ENCODE measurements at places on chromosomes 1 and 21.
A peak's percentile ranks its signal among the peaks of the same experiment; 100 is the strongest.

- no peak for DNase-seq
These were observed 534.9 kb upstream of the USP24 start for GRCh38 chr1:55749975-55750627.

- no peak for DNase-seq
These were observed 1.3 kb upstream of the TNNT2 start for GRCh38 chr1:201378804-201379203.

DNA sequence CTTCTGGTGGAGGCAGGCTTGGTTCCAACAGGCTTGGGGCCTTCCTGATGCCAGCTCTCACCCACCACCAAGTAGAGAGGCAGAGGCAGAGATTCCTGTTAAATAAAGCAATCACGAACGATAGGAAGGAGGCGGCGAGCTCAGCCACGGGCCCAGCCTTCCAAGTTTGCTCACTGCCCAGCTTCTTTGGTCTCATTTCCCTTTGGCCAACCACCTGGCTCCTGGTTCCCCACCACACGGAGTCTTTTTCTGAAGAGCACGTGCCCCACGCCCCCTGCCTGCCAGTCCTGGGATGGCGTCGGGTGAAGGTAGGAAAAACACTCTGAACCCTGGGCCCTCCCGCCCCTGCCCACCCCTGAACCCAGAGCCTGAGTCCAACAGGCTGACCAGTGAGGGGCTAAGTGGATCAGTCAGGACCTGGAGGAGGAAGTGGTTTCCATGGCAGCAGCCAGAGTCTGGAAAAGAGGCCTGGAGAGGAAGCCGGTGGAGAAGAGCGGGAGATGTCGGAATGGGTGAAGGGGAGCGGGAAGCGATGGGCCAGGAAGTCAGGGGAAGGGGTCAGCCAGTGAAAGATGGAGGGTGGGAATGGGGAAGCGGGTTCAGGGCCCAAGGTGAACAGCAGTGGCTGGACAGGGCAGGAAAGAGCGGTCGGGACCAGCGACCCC is 158.2 kb upstream of the KLHDC7A start:
- DNase-seq: no peak

DNA sequence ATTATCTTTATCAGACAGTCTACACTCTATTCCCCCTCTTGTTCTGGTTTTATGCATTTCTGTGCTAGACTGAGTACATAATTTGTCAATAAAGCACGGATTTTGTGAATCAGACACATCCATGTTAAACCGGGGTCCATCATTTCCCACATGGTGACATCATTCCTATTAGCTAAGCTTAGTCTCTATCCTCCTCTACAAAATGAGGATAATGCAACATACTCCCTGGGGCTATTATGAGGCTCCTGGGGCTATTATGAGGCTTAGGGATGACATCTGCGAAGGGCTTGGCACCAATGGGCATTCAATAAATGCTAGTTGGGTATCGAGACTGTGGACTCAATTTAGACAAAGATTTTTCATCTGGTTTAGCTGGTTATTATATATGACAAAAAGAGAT is 25.1 kb upstream of the APP start:
- DNase-seq: no peak

GRCh38 chr1:116226017-116226416 is 114.8 kb downstream of the MAB21L3 start:
- no peak for DNase-seq

GRCh38 chr1:46643368-46643775 is 24.8 kb downstream of the ATPAF1 start:
- DNase-seq: no peak

DNA sequence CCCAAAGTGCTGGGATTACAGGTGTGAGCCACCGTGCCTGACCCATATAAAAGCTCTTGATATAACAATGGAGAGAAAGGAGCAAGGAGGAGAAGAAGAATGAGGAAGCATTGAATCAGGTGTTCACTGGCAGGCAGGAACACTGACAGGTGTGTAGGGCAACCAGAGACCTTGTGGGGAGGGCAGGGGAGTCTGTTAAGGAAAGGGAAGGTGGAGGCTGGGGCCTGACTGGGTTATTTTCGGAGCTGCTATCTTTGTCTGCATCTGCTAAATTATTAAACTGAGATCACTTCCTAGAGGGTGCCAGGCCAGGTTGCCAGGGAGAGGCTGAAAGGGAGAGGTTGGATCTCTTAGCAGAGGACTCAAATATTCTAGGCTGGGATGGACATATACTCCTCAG is 6.8 kb upstream of the TRNP1 start:
- DNase-seq: no peak

GRCh38 chr1:152029144-152029928 is 7.5 kb downstream of the S100A11 start:
- no peak for DNase-seq

DNA sequence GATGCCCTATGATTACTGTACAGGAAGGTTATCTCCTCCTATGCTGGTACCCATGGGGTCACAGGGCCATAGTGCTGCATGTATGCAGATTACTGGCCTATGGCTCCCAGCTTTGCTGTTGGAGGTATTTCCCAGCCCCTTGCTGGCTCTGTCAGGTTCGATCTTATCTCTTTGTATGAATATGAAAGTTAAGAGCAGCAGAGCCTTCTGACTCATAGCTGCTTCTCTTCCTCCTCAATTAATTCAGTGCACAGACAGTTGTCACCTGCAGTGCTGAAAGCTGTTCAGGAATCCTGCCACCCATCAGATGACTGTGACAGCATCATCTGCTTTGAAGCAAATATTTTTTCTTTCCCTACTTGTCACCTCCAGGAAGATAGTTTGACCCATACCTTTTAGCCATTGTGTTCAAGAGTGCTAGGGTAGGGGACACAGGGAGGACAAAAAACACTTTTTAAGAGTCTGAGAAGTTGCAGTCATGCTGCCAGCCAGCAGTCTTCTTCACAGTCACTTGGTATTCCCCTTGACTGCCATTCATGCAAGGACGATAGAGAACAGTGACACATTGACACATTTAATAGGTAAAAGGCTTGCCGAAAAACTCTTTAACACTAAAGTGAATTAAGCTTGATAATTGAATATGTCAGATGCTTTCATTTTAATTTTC is 73.1 kb downstream of the KIF1B start:
- DNase-seq: no peak

DNA sequence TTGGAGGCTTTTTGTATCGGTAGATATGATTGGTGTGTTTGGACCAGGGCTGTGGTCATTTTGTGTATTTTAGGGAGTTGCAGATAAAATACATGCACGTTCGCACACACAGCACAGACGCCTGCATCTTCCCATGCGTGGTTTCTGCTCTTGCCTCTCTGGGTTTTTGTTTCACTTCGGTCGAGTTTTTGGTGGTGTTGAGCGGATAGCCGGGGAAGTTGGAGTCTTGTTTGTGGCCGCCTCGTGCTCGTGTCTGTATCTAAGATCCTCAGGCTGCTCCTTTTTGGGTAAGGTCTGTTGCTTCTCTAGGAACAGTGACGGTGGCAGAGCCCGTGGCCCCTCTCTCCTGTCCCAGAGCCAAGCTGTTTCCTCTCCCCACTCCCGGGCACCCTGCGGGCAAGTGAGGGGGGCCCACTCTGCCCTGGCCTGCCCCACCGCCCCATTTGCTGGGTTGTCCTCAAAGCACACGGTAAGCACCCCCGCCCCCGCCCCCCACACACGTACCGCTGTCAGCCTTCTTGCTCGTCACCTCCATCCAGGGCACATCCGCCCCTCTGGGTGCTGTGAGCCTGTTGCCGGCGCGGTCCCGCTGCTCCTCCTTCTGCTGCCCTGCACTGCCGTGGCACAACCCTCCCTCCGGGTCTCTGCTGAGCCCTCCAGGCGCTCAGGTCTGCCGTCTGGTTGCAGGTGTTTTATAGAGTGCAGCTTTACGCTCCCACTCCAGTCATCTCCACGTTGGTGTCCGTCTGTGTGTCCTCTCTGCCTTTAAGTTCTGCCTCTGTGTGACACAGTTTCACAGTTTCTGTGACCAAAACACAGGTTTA is 51.9 kb downstream of the AGPAT3 start:
- DNase-seq: no peak

DNA sequence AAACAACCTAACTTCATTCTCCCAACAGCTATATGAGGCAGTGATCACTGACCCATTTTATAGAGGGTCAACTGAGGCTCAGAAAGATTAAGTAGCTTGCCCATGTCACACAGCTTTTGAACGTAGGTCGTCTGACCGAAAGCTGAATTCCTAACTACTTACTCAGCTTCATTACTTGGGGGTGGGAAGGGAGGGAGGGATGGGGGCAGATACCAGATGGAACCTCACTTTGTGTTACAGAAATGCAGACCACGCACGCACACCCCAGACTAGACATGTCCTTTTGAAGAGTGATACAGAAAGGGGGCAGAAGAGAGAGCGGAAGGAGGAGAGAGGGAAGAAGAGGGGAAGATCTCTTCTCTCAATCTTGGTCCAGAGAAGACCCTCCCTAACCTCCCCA is 2.3 kb downstream of the ADGRB2 start:
- no peak for DNase-seq

GRCh38 chr1:1061682-1062345 is 12.3 kb downstream of the RNF223 start:
- DNase-seq: no peak

- DNase-seq: no peak
These were observed 120.6 kb upstream of the PALMD start for GRCh38 chr1:99525331-99525730.

DNA sequence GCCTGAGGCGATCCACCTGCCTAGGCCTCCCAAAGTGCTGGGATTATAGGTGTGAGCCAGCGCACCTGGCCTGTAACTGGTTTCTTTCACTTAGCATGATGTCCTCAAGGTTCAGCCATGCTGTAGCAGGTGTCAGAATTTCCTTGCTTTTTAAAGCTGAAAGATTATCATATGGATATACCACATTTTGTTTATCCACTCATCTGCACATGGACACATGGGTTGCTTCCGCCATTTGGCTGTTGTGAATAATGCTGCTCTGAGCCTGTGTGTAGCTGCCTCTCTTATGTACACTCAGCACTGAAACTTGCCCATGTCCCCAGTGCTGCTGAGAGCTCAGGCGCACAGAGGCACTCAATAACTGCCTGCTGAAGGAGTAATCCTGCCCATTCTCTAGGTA is 11.8 kb downstream of the CSMD2 start:
- DNase-seq: no peak

DNA sequence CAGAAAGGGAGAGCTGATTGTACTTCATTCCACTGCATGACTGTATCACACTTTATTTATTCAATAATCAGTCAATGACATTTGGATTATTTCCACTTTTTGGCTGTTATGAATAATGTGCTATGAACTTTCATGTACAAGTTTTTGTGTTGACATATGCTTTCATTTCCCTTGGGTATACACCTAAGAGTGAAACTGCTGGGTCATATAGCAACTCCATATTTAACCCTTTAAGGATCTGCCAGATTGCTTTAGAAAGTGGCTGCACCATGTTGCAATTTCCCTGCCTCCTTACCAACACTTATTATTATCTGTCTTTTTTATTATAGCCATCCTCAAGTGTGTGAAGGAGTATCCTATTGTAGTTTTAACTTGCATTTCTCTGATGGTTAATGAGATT is 108.8 kb upstream of the KCNK1 start:
- no peak for DNase-seq

DNA sequence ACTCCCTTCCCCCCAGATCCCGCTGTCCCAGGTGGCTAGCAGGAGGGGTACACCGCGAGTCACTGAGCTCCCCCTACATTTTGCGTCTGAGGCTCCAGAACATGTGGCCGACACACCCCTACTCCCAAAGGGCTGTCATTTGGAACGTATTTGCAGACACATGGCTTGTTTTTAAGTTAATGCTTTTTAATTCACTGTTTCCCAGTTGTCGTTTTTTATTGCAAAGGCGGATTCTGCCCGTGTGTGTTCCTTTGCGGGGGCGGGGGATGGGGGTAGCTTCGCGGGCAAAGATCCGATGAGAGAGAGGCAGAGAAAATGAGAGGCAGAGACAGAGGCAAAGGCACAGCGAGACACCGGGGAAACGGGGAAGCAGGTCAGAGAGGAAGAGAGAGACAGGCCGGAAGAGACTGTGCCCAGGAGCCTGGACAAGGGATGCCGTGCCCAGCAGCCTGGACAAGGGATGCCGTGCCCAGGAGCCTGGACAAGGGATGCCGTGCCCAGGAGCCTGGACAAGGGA is 270.2 kb downstream of the FOXD2 start:
- no peak for DNase-seq

- peak; percentile 15 for DNase-seq
These were observed 86.1 kb downstream of the FASLG start for GRCh38 chr1:172745014-172745413.

- peak; percentile 39 for DNase-seq
These were observed 146.0 kb upstream of the KIAA0040 start for GRCh38 chr1:175338387-175339135.

GRCh38 chr1:206814716-206815341 is 42.5 kb upstream of the IL10 start:
- no peak for DNase-seq
